ENCODE measurements at places on chromosomes 3 and 15.

- DNase-seq, result no peak
Observed at GRCh38 chr15:95557226-95558046, 773.1 kb upstream of the NR2F2 start.

DNA sequence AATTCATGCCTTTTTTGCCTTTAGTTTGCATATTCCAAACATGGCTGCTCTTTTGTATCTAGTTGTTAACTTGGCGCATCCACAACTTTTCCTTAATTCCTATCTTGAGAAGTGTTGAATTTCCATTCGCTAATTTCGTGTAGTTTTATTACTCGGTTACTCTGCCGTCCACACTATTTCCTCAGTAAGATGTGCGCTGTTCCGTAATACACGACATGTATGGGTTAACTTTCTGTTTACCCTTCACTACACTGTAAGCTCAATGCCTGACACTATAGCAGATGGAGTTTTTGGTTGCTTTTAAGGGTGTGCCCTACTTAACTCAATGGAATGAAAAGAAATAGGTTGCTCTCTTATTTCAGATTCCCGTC is 724 bp downstream of the RPSA start:
- DNase-seq, result no peak

GRCh38 chr3:167372138-167372537 is 8.0 kb downstream of the ZBBX start:
- no peak for DNase-seq

GRCh38 chr3:45666757-45667431 is 22.3 kb upstream of the SACM1L start:
- no peak for DNase-seq

- DNase-seq, result no peak
Observed at GRCh38 chr15:63982381-63982854, 63.9 kb downstream of the DAPK2 start.

DNA sequence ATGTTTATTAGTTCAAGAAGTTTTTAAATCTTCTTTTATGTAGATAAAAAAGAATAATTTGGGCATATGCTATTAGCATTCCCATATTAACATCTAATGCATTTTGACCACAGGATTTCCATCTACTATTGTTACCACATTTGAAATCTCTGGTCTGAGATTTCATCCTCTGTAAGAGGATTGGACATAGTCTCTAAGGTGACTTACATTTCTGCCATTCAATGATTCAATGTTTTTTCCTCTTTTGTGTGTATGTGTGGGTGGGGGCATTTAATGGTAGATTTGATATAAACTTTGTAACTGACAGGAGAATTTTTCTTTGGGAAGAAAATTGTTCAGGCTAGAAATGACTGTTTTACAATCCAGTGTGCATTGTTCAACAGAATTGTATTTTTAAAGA is 307.3 kb upstream of the RBMS3 start:
- DNase-seq, result no peak

- DNase-seq, result no peak
Observed at GRCh38 chr3:17033516-17034168, 148.9 kb downstream of the PLCL2 start.

- DNase-seq, result no peak
Observed at GRCh38 chr15:39156166-39156565, 424.7 kb upstream of the THBS1 start.

GRCh38 chr3:62587169-62587568 is 213.8 kb upstream of the FEZF2 start:
- no peak for DNase-seq

DNA sequence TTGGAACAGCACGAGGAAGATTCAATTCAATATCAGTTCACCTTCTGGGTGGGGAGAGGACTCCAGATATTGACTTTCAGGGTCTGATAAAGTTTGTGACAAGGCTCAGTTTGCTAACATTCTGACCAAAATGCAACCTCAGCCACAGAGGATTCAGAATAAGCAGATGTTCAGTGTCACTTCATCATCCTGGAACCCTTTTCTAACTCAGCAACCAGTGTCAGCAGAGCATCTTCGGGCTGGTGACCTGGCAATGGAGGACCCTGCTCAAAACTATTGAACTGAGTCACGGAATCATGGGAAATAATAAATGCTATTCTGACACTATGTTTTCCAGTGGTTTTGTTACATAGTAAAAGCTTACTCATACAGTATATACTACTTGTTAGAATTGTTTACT is 433.4 kb upstream of the CFAP20DC start:
- DNase-seq, result no peak

- no peak for DNase-seq
Observed at GRCh38 chr15:85558848-85559247, 178.4 kb downstream of the AKAP13 start.

- DNase-seq, result no peak
Observed at GRCh38 chr3:61897848-61898247, 336.5 kb downstream of the PTPRG start.

DNA sequence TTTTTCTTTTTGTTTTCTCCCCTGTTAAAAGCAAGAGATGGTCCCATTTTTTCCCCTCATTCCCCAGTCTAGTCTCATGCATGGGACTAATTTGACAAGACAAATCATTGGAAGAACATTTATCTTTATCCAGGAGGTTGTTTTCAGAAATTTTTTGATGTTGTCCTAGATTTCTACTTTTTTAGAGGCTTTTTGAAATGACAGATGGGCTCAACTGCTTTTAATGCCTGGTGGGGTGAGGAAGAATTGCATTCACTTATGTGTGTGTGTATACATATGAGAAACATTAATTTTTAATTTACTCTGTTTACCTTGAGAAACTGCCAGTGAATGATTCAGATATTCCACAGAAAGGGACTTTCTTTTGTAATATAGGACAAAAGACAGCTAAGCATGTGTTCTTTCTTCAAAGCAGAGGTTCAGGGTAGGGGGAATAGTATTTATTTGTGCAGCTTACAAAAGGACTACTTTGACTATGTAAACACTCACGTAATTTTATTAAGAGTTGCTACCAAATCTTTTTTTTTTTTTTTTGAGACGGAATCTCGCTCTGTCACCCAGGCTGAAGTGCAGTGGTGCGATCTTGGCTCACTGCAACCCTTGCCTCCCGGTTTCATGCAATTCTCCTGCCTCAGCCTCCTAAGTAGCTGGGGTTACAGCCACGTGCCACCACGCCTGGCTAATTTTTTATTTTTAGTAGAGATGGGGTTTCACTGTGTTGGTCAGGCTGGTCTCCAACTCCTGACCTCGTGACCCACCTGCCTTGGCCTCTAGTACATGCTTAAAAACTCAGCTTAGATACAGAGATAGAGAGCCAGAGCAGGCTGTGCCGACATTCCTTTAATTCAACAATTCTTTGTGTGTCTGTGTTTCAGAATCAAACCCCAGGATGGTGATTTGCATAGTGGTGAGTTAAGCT is 130.1 kb upstream of the RARB start:
- DNase-seq, result no peak

- no peak for DNase-seq
Observed at GRCh38 chr3:37221407-37221806, 47.0 kb upstream of the LRRFIP2 start.

GRCh38 chr3:186080849-186081438 is 27.9 kb downstream of the ETV5 start:
- no peak for DNase-seq

GRCh38 chr3:104606812-104607211 is 759.9 kb upstream of the ALCAM start:
- no peak for DNase-seq

GRCh38 chr3:66638717-66639116 is 137.9 kb upstream of the LRIG1 start:
- no peak for DNase-seq

DNA sequence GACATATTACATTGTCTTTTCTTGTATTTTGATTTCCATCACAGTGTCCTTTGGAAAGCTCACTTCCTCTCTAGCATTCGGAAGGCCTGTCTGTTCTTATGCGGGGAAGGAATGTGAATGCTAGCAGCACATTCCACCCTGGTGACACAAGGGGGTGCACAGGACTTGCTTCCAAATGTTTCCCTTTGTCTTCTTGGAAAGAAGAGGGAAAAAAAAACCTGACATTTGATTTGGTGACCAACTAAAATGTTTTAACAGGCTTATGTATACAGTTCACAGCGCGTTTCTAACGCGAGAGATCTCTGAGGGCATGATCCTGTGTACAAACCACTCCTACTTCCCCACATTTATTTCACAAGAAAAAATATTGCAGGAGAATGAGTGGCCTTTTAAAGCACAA is 107.6 kb upstream of the FXR1 start:
- no peak for DNase-seq

GRCh38 chr3:127690106-127690505 is 17.4 kb downstream of the ABTB1 start:
- DNase-seq, result no peak

GRCh38 chr3:119243712-119244111 is 3.0 kb upstream of the B4GALT4 start:
- DNase-seq, result no peak

DNA sequence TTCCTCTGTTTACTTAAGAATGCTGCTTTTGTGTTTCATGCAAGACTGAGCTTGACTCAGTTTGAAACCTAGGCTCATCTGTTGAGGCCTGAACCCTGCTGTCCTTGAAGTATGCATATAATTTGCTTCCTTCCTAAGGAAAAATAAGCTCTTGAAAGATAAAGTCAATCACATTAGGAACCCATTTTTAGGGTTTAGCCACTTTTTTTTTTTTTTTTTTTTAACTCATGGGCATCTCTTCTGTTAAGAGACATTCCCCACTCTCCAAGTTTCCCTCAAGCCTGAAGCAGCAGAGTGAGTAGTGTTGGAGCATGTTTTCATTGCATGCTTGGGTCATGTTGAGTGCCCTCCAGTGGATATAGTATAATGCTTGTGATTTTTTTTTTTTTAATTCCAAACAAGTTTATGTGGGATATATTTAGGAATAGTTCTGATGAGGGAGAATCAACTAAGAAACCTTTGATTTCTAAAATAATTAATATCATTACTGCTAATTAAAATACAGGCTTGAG is 3.6 kb downstream of the CTNNB1 start:
- no peak for DNase-seq

GRCh38 chr3:167116120-167116922 is 263.8 kb downstream of the ZBBX start:
- DNase-seq, result no peak

- DNase-seq, result no peak
Observed at GRCh38 chr3:122430371-122430770, 14.5 kb upstream of the WDR5B start.

- no peak for DNase-seq
Observed at GRCh38 chr15:69934607-69935006, 163.1 kb downstream of the TLE3 start.

DNA sequence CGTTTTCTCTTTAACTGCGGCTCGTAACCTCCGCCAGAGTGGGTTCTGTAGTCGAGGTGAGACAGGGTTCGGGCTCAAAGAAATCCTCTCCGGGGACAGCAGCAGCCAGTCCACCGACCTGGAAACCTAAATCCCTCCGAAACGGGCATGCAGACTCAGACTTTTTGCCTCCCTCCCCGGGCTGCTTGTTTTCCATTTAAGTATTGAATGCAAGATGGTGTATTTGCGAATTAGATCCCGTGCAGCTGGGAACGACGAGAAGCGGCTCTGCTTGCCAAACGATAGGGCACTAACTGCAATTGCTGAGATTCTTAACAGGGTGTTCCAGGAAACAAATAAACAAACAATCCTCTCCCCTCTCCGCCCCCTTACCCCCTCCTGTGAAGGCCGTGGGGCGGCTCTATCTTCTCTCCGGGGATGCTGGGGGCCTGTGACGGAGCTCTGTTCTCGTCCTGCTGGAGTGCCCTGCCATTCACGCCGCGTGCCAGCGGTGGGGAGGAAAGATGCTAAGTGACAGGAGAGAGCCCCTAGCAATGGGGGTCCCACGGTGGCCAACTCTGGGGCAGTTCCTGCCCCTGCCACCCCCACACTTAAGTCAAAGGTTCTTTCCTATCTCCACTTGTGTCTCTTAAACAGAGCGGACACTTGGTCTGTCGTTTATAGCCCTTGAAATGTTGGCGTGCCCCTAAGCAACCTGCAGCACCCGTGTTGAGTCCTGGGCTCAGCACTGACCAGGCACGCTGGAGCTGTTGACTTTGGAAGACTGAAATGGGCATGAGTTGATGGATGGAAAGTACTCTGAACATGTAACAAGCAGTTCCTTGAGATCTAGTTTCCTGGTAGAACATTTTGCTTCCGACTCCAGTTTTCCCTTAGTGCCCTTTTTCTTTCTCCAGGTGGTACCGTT is 1.3 kb upstream of the ETV5 start:
- DNase-seq, result no peak

DNA sequence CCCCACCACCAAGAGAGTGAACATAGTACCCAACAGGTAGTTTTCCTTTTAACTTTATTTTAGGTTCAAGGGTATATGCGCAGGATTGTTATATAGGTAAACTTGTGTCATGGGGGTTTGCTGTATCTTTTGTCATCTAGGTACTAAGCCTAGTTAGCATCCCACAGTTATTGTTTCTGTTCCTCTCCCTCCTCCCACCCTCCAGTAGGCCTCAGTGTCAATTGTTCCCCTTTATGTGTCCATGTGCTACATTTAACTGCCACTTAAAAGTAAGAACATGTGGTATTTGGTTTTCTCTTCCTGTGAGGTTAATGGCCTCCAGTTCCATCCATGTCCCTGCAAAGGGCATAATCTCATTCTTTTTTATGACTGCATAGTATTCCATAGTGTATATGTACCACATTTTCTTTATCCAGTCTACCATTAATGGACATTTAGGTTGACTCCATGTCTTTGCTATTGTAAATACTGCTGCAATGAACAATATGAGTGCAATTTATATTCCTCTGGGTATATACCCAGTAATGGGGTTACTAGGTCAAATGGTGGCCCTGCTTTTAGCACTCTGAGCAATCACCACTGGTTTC is 66.2 kb downstream of the ST3GAL6 start:
- no peak for DNase-seq

DNA sequence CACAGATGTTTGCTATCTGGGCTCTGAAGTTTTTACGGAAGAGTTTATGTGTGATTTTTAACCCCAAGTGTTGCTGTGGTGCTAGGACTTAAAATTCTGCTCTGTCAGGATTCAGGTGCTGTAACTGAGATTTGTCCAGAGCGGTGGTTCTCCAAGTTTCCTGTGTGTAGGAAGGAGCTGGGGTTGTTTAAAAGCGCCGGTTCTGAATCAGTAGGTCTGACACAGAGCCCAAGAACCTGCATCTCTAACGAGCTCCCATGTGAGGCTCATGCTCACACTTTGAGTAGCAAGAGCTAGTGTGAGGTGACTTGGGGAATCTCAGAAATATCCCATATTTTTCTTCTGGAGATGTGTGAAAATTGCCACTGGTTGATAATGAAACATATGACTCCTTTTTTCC is 325.5 kb downstream of the SATB1 start:
- no peak for DNase-seq

GRCh38 chr3:72297481-72297880 is 512.5 kb upstream of the PROK2 start:
- no peak for DNase-seq

DNA sequence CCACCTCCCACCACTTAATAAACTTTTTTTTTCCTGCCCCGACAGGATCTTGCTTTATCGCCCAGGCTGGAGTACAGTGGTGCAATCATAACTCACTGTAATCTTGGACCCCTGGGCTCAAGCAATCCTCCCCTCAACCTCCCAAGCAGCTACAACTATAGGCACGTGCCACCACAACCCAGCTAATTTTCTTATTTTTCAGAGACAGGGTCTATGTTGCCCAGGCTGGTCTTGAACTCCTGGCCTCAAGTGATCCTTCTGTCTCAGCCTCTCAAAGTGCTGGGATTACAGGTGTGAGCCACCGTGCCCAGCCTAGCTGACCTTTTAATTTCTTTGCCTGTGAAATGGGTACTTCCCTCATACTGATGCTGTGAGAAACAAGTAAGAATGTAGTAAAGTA is 3.9 kb upstream of the C15orf40 start:
- no peak for DNase-seq
